ENCODE measurements at places on chromosomes 7 and 10.

DNA sequence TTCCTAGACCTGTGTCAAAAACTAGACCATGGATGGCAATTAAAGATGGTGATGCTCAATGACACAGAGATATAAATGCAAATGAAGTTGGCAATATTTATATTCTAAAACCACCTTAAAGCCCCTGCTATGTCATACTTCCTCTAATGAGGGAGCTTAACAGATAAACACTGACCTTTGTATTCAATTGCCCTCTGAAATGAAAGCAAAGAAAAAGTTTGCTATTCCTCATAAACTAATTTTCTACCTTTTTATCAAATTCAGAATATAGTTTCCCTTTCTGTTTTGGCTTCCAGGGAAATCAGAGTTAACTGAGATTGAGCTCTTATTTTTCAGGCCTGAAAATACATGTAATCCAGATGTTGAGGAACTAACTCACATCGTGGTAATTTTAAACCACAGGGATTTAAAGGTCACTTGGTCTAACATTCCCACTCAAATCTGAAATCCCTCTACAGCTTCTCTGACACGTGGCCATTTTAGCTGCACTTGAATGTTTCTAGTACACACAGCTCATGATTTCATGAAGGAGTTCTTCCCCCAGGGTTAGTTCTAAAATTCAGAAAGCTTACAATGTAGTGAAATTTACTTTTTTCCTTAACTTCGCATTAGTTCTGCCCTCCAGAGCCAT, 37.9 kb upstream of the ABCB5 start:
- no peak for DNase-seq

DNA sequence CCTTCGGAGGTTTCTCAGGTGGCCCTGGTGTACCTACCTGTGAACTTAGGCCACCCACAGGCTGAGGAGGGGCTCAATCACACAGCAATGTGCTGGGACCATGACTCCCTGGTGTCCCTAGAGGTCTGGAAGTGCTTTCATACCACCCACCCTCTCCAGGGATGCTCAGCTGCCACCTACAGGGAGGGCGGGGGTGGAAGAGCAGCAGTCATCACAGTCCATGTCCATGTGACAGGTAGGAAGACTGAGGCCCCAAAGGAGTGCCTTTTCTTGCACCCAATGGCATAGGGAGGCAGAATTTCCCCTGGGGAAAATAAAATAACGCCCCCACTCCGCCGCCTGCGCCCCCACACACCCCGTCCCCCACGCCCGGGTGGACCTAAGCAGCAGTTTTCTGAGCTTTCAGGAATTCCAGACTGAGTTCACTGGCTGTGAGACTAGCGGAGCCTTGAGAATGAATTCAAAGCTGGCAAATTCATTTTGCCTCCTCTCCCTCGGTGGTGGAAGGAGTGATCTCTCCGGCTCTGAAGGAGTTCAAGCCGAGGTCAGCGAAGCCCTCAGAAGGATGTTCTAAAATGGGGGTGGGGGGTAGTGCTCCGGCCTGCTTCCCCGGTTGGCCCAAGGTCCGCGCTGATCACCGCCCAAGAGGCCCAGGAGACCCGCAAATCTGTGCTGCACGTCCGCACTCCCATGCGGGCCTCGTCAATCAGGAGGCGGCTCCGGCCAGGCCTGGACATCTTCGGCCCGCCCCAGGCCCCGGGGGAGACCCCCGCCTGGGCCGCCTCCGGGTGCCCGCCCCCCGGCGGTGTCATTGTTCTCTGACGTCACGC, 2.1 kb upstream of the ZMIZ1 start:
- peak; percentile 70 for DNase-seq

DNA sequence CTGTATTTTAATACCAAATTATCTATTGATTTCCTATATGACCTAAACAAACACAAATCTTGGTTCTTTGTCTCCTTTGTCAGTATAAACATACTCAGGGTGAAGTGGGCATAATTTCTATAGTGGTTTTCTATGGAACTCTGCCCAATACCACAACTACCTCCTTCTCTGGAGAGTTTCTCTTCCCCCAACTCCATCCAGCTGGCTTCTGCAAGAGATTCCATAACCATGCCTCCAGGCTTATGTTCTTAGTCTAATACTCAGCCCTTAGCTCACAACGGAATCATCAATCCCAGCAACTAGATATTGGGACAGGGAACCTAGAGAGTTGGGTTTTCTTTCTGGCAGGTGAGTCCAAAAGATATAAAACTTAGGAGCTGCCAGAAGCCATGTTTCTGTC, 127.3 kb downstream of the TRIL start:
- DNase-seq, result no peak

DNA sequence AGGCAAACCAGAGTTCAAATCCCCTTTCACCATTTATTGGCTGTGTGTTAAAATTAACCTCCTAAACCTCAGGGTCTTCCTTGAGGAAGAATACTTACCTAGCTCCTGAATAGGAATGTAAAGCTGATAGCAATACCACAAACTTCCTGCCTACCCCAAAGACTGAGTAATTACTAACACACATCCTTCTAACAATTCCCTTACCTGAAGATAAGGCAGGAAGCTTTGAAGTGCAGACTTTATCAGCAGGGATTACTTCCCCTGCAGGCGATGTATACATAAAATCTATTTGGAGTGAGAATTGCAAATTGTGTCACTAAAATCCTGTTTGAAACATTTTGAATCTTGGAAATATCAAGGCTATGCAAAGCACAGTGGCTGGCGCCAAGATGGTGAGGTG, 21.2 kb downstream of the EVX1 start:
- no peak for DNase-seq

GRCh38 chr7:117134411-117134810, 181.1 kb downstream of the ST7 start:
- DNase-seq, result no peak

GRCh38 chr10:46014683-46015405, 15.6 kb downstream of the NCOA4 start:
- no peak for DNase-seq

Measured in activated CD8-positive, alpha-beta memory T cell treated with anti-CD3 and anti-CD28 coated beads, Interleukin-2, amount 50 U/mL, for 48 hours (primary cell).